Hematopoietic multipotent progenitor cell treated with erythropoietin and hydrocortisone succinate and interleukin-3 and kit ligand, for 17 days (in vitro differentiated cells): ENCODE measurements at places on chromosomes 1 and 21.

- DNase-seq, result no peak
These were observed 113.1 kb upstream of the BMP8A start for GRCh38 chr1:39378377-39378776.

GRCh38 chr1:202214089-202214843 lies 20.7 kb downstream of the LGR6 start:
- DNase-seq, result no peak

- no peak for DNase-seq
These were observed 37.3 kb downstream of the AHDC1 start for GRCh38 chr1:27566462-27567145.

DNA sequence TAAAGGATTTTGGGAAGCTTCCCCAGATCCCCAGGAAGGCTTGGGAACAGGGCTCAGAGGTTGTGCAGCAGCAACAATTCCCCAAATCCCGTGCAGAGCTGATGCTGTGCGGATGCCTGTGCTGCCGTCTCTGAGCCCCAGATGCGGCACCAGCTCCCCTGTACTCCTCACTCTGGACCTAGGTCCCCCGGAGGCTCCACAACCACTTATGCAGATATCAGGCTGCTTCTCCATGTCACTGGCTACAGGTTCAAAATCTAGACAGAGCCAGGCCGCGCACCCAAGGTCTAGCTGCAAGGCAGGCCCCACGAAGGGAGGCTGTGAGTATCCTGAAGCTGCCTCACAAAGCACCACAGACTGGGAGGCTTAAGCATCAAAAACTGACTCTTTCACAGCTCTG lies 81.6 kb downstream of the PDE9A start:
- DNase-seq, result no peak

GRCh38 chr1:153921803-153922075 lies 1.0 kb downstream of the GATAD2B start:
- peak; percentile 41 for DNase-seq

DNA sequence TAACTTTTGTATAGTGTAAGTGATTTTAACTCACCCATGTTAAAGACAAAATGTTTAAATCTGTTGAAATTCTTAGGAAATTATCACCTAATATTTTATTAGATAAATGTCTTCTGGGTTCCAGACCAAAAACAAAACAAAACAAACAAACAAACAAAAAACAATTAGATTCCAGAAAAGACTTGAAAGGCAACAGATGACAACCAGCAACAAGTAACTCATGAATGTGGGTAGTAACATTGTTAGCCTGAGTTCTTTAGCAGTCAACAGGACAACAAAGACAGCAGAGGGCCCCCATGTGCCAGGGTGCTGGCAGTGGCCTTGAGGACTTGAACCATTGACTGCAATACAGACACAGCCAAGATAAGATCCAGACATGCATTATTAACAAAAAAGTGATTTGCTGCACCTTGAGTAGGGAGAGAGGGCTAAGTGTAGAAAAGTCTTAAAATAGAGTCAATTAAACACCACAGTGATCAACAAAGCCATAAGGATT lies 2.4 kb upstream of the CD247 start:
- DNase-seq, result peak; percentile 61

DNA sequence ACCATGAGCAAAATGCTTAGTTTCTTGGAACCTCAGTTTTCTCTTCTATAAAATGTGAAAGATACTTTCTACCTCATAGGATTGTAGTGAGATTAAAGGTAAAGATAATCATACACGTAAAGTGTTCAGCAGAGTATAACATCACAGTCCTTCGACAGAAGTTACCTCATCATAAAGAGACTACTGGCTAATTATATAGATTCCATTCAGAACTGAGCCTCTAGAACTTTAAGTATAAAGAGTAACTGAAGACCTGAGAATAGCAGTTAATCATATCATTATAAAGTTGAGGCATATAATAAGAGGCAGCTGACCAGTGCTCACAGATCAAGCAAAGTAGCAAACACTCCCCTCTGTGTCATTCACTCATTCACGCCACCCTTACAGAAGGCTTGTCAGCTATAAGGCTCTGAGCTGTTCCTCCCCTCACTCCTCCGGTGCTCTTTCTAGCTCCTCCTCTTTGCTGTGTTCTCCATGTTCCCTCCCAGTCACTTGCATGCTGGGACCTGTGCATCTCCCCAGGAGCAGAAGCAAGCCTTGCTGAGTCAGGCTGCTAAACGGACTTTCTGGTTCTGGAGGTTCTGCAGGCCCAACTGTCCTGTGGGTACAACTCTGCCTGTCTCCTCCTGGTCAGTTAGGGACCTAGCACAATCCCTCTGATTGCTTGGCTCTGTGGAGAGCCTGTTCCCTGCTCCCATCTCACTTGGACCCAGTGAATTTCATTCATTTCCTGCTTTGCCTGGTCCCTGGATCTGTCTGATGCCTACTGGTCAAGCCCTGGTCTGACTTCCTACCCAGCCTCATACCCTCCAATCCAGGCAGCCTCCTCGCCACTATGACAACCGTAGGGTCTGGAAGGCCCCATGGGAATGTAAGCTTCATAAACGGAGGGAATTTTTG lies 28.3 kb upstream of the LY9 start:
- DNase-seq, result no peak

- DNase-seq, result no peak
These were observed 60.5 kb upstream of the USP25 start for GRCh38 chr21:15669247-15669646.

DNA sequence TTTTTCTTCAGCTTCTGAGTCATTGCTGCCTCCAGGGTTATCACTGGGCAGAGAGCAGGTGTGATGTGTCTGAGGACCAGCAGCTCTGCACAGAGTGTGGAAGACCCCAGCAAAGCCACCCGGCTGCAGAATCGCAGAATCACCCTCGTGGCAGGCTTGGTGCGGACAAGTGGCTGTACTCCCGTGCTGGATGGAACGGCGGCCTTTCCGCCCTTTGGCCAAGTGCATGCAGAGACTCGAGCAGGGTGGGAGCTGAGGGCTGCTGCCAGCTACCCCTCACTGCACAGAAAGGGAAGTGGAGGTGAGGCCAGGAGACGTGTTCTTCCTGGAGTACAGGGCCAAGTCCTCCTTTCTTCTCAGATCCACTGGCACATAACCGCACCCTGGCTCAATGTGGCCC lies 162.5 kb downstream of the PCBP3 start:
- DNase-seq, result no peak

DNA sequence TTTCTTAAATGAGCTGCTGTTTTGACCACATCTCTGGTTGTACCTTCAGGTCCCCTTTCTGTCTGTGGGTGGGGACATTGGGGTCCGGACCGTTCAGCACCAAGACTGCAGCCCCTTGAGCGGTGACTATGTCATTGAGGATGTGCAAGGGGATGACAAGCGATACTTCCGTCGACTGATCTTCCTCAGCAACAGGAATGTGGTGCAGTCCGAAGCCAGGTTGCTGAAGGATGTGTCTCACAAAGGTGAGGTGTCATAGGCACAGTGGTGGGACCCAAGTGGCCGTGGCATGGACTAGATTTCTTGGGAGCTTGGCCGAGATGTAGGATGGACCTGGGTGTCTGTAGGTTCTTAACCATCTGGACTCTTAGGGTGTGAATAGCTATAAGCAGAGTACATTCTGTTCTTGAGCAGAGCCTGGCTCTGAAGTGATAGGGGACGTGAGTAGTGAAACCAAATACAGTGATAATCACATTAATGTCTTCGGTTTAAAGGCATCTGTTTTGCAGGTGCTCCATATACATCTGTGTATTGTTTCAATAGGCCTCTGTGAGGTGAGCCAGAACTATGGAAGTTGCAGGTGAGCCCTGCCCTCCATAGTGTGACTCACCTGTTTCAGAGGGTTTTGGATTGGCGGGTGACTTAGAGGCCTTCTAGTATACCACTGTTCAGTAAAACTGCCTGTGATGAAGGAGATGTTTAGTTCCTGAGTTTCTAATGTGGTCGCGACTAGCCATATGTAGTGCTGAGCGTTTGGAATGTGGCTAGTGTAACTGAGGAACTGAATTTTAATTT lies 6.4 kb downstream of the METTL13 start:
- no peak for DNase-seq

DNA sequence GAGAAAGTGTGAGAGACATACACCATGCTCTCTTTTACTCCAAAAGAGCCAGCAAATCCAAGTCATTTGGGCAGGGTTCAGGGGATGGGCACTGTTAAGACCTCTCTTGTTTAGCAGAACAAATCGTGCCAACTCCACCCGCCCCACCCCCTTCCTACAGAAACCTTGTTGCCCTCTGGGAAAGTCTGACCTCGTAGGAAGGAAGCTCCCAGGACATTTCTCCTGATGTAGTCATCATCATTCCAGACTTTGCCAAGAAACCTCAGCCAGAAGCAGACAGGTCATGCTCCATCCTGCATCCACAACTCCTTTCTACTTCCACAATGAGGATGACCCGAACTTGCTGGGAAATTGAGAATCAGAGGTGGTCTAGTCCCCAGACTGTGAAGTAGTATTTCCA lies 57.7 kb downstream of the UBE2T start:
- DNase-seq, result no peak

GRCh38 chr1:29542548-29542947 lies 306.2 kb downstream of the PTPRU start:
- DNase-seq, result no peak

DNA sequence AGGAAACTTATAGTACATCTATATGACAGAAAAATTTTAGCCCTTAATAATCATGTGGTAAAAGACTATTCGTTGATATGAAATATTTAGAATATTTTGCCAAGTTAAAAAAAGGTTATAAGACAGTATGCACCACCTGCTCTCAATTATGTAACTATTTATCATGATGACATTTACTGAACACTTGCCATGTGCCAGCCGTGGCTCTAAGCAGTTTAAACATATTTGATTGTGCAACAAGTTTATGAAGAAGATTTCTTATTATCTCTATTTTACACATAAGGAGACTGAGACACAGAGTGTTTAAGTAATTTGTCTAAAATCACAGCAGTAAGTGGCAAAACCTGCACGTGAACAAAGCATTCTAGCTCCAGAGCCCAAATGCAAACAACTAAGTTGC lies 199.3 kb upstream of the JUN start:
- no peak for DNase-seq

GRCh38 chr1:37240897-37241296 lies 206.6 kb upstream of the GRIK3 start:
- DNase-seq, result no peak

- DNase-seq, result no peak
These were observed 3.2 kb downstream of the RAP1GAP start for GRCh38 chr1:21665711-21666575.

DNA sequence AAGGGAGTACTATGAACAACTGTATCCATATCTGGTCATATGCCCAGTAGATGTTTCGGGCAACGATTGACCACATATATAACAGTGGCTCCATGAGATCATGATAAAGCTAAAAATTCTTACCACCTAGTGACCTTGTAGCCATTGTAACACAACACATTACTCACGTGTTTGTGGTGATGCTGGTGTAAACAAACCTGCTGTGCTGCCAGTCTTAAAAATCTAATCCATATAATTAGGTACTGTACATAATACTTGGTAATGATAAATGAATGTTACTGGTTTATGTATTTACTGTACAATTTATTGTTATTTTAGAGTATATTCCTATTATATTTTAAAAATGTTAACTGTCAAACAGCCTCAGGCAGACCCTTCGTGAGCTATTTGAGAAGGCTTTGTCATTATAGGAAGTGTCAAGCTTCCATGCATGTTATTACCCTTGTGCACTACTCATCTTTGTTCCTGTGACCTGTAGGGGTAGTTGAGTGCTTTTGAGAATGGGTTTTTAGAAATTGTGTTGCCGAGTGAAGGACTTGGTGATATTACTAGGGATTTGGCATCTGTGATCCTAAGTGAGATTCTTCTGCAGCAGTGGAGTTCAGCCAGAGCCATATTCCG lies 23.6 kb downstream of the DIP2A start:
- DNase-seq, result no peak

- no peak for DNase-seq
These were observed 20.7 kb upstream of the PADI4 start for GRCh38 chr1:17287130-17287776.

DNA sequence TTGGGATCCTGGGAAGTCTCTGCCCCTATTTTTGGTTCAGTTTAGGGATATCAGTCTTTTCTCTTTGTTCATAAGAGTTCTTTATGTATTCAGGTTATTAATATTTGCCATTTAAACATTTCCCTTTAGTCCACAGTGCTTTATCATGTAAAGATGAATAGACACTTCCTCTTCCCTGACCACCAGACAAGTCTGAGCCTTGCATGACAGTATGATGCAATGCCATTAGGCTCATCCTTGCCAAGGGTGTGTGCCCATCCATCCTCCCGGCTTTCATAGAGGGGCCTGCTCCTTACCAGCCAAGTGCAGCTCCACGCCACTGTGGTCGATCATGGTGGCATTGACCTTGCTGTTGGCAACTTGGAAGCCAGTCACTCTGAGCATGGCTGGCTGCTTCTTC lies 52.1 kb downstream of the ZSCAN20 start:
- no peak for DNase-seq

GRCh38 chr1:172948457-172948856 lies 102.3 kb downstream of the TNFSF18 start:
- DNase-seq, result no peak

GRCh38 chr21:26093122-26093521 lies 77.4 kb downstream of the APP start:
- no peak for DNase-seq

- DNase-seq, result no peak
These were observed 6.9 kb downstream of the ARHGEF16 start for GRCh38 chr1:3461238-3461933.

GRCh38 chr21:34592120-34592955 lies 22.6 kb downstream of the RCAN1 start:
- DNase-seq, result peak; percentile 50

DNA sequence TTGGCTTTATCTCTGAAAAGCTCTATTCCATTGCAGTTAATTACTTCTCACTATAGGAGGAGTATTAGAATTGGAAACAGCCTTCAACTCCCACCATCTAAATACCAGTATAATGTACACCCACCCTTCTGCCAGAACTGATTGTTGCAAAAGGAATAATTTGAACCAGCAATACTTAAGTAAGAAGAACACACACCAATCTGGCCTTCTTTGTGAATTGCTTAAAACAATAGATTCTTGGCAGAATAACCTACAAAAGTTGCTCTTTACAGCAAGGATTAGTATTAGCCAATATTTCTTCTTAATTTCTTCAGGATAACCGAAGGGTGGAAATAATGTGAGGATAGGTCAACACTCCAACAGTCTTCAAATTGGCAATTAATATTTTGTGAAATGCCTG lies 54.9 kb upstream of the ADAMTS5 start:
- DNase-seq, result no peak

GRCh38 chr1:235831148-235831547 lies 35.6 kb downstream of the LYST start:
- no peak for DNase-seq

DNA sequence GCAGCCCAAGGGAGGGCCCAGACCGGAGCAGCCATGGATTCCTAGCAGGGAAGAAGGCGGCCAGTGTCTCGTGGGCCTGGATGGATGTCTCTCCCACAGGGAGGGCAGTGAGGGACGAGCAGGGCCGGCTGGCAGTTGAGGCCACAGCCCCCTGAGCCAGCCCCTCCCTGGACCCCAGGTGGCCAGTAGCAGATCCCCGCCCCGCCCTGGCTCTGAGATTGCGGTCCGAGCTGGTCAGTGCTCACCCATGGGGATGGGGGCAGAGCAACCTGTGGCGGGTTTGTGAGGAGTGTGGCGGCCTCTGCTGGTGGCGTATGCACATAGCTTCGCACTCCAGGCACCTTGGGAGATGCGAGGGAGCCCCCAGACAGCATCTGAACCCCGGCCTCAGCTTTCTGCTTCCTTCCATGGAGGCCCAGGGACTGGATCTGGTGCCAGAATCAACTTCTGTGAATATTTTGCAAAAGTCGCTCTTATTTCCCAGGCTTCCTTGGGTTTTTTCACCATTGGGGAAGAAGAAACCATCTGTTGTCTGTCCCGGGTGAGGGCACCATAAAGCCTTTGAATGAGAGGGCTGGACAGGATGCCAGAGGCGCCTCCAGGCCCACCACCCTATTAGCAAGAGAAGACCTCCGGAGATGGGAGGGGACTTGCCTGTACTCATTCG lies 8.4 kb upstream of the KCNN3 start:
- DNase-seq, result peak; percentile 60
